ENCODE measurements at places on chromosomes 16 and 17.

- no peak for DNase-seq
These were observed 13.7 kb downstream of the METTL22 start for GRCh38 chr16:8634991-8635736.

DNA sequence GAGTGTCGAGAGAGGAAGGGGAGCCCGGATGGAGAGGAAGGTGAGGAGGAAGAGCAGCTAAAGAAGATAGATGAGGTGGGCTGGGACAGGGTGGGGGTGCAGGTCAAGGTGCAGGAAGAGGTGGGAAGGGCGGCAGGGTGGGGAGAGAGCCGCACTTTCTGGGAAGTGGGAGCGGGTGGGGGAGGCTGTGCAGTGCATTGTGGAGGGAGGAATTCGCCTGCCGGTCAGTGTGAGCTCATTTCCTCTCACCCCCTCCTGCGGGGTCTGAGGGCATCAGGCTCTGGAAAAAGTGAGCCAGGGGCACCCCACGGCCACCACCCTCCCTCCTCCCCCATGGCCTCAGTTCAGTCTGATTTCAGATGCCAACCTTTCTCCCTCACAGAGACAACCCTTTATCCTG, 2.5 kb upstream of the ARHGAP23 start:
- DNase-seq: no peak

DNA sequence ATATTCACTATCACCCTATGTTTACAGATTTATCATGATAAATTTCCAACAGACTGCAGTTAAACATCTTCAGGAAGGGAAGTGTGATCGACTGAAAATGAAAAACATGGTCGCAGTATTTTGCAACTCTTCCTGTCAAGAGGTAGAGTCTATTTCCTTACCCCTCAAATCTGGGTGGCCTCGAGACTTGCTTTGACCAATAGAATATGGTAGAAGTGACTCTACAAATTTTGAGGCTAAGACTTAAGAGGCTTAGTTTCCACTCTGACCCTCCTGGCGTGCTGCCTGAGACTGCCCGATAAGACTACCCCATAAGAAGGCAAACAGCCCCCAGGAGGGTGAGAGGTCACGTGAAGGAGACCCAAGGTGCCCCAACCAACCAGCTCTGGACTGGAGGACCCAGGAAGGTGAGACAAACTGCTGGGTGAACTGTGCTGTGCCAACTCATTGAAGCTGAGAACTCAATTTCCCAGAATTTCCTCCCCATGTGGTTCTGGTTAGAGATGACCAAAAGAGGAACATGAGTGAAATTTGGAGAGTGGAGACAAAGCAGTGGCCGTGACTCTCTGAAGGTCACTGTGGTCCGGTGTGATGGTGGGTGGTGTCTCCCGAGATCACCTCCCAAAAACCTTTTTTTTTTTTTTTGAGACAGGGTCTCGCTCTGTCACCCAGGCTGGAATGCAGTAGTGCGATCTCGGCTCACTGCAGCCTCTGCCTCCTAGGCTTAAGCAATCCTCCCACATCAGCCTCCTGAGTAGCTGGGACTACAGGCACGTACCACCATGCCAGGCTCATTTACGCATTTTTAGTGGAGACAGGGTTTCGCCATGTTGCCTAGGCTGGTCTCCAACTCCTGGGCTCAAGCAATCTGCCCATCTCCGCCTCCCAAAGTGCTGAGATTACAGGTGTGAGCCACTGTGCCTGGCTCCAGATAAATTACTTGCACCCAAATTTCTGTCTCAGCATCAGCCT, 38.2 kb upstream of the LITAF start:
- no peak for DNase-seq

- DNase-seq: no peak
These were observed 6.3 kb downstream of the CHD3 start for GRCh38 chr17:7894866-7895265.

DNA sequence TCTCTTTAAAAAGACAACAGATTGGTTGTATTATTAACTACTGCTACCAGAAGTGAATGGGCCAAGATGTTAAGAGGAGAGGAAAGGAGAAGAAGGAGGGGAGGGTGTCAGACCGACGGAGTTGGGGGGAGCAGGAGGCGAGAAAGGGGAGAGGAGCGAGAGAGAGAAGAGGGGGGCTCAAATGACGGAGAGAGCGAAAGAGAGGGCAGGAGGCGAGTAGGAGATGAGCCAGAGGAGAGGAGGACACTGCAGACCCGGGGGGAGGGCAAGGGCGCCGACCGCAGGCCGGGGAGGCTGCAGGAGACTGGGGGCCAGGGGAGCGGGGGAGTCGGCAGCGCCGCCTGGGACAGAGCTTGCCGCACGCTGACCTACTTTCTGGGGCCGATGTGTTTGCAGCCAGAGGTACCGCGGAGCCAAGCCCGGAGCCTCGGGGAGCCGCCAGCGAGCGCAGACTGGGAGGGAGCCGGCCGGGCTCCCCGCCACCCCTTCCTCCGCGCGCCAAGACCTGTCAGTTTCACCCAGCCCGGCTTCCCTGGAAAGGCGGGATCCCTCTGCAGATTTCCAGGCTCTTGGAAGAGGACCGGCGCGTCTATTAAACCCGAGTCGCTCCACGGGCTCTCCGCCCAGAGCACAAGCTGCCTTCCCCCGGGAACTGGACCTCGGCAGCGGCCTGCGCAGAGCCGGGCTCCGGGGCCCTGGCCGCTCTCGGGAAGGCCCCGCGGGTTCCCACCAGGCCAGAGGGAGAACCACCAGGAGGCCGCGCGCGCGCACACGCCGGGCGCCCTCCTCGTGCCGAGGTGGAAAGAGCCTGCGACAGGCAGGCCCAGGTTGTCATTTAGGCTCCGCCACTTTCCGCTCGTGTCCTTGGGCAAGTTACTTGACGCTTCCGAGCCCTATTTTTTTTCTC, 74.6 kb downstream of the CMC2 start:
- DNase-seq: peak; percentile 19

- peak; percentile 27 for DNase-seq
These were observed 11.2 kb downstream of the ENPP7 start for GRCh38 chr17:79741751-79742588.

All from LHCN-M2 (cell line).